Stimulated activated CD8-positive, alpha-beta memory T cell treated with anti-CD3 and anti-CD28 coated beads, Interleukin-15, amount 100 ng/mL, for 4 hours (primary cell): ENCODE measurements at places on chromosomes 2 and 18.

GRCh38 chr2:132651115-132652045, 18.6 kb downstream of the LYPD1 start:
- DNase-seq: no peak

DNA sequence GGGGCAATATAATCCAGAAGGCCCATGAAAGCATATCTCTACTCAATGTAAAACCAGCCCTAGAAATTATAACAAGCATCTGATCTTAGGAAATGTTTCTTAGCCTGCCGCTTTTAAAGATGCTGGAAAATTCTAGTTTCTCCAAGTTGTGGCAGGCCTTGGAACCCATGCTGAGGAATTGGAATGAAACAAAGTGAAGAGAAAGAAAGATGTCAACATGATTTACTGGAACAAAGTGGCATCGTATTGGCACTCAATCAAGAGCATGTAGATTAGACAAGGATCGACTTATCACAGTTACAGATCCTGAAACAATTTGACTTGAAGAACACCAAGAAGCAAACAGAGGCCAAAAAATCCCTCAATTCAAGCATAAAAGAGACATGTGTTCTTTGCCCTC, 28.7 kb downstream of the CNTNAP5 start:
- DNase-seq: no peak

DNA sequence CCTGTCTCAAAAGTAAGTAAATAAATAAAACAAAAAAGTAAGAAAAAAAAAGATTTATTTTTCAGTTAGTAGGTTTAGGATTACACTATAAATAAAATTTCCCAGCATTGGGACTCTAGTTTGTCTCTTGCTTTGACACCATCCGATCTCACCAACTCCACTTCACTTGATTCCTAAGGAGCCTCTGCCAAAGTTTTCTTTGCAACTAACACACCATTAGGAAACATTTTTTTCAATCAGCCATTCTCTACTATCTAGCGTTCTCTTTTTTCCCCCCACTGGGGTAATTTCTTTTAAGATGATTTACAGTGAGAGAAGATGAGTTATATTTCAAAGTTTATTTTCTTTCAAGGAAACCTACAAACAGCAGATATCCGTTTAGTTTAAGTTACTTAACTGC, 10.6 kb upstream of the NEMP2 start:
- no peak for DNase-seq

DNA sequence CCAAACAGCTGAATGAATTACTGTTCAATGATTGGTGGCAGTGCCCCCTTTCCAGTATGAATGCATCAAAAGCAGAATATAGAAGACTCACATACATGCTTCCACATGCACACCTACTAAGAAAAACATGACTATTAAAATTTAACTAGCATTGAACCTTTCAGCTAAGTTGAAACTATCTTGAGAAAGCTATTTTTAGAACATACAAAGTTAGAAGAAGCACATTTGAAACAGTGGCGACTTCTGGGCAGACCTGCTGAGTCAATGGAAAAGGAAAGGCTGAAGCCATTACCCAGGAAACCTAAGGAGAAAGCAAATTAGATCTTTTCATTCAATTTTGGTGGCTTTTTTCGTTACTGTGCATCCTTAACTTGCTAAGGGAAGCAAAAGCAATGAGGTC, 55.9 kb downstream of the PLA2R1 start:
- no peak for DNase-seq

DNA sequence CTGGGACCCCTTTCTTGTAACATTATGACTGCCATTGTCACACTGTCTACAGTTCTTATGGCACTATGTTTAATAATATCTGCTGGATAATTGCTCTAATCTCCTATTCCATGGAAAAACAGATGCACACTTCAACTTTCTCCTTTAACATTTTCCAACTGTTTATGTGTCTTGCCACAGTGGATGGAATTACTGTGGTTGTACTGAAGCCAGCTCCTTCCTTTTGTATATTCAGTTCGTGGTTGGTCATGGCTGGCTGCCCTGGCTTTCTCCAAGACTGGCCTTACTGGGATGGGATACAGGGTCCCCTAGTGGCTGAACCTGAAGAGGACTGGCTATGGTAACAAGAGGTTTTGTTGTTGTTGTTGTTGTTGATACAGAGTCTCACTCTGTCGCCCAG, 113.9 kb downstream of the SS18 start:
- DNase-seq: no peak

GRCh38 chr18:48658721-48659120, 119.9 kb downstream of the CTIF start:
- no peak for DNase-seq

DNA sequence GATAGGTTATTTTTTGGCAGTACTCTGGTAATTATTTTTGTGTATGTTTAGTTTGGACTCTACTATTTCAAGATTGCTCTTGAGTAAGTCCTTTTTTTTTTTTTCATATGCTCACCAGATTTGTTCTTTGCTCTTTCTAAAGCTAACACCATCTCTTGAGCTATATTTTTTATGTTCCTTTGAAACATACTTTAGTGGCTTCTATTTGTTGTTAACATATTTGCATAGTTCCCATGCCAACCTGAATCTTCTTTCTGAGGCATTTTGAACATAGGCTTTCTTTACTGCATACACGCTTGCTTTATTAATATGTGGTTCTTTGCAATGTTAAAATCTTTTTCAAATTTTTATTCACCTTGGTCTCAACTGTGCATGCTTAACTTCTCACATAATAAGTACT, 1644.9 kb downstream of the SUCLG1 start:
- DNase-seq: no peak

GRCh38 chr2:101704046-101704466, 6.5 kb downstream of the MAP4K4 start:
- no peak for DNase-seq

DNA sequence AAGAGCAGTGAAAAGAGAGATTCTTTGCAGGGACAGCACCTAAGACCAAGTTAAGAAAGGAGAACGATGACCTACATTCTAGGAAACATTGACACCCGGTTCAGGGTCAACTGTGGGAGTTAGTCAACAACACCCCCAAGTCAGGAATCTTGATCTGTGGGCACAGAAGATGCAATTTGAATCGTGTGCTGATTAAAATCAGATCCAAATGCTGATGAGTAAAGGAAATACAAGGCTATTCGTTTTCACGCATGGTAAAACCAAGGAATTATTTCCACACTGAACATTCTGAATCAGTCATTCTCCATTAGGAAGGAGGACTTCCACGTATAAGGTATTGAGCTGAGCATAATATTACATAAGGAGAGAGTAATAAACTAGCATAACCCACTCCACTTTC, 124.2 kb downstream of the COPS8 start:
- DNase-seq: no peak

- DNase-seq: no peak
These were observed 41.3 kb upstream of the ITM2C start for GRCh38 chr2:230823264-230823964.

GRCh38 chr2:9663008-9663879, 32.4 kb upstream of the YWHAQ start:
- DNase-seq: no peak

DNA sequence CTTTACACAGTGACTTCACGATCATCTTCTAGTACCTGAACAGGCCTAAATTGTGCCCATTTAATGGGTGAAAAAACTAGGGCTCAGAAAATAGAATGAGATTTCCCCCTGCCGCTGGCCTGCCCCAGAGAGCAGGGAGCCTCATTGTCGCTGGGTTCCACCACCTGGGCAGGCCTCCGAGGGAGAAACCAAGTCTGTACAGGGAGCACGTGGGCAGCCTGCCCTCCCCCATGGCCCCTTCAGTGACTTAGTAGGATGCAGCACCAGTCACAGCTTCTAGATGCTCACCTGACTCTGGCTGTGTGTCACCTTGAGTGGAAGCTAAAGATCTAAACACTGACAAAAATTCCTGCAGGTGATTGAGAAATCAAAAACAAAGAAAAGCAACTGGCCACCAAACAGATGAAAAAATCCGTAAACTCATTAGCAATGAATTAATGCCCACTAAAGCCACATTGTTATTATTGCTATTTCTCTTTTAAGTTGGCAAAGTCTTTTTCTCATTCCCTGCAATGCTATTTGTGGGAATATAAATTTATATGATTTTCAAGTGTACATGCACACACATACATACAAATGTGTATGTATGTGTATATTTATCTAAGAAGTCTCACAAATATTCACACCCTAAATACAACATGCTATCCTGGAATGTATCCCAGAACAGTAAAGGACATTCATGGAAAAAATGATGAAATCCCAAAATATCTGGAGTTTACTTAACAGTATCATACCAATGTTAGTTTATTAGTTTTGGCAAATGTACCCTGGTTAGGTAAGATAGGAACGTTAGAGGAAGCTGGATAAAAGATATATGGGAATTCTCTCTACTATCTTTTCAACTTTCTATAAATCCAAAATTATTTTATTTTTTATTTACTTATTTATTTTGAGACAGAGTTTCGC, 18.7 kb upstream of the ASPRV1 start:
- no peak for DNase-seq

DNA sequence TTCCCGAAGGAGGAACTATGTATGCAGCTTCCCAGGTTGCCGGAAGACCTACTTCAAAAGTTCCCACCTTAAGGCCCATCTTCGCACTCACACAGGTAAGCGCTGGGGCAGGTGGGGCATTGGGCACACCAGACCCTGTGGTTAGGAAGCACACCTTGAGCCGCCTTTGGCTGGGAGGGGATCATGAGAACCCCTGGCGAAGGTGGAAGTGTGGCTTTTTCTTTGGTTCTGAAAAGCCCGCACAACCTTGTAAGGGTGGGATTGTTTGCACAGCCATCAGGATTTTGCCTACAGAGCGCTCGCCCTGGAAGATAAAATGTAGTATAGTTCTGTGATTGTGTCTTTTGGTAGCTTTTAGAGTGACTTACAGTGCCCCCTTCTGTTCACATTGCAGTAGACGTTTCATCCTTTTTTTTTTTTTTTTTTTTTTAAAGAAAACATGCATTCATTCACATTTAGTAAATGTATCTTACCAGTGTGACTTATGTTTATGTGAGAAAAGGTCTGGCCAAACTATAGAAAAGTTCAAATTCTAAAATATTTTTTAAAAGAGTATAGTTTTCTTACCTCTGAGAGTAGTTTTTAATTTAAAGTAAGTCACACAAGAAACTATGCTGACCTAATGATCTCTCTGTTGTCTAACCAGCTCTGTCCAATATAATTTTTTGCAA, 5.3 kb downstream of the KLF11 start:
- DNase-seq: no peak

GRCh38 chr18:57583297-57583835, 3.1 kb downstream of the FECH start:
- DNase-seq: no peak

GRCh38 chr2:228066126-228066798, 115.2 kb downstream of the SPHKAP start:
- no peak for DNase-seq

DNA sequence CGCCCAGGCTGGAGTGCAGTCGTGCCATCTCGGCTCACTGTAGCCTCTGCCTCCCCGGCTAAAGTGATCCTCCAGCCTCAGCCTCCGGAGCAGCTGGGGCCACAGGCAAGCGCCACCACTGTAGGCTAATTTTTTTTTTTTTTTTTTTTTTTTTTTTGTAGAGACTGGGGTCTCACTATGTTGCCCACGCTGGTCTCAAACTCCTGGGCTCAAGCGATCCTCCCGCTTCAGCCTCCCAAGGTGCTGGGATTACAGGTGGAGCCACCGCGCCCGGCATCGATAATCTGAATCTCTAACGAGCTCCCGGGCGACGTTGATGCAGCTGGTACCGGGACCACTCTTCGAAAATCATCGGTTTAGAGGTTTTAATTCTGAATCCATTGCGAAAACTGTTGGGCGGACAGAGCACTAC, 520 bp upstream of the CYP20A1 start:
- no peak for DNase-seq

DNA sequence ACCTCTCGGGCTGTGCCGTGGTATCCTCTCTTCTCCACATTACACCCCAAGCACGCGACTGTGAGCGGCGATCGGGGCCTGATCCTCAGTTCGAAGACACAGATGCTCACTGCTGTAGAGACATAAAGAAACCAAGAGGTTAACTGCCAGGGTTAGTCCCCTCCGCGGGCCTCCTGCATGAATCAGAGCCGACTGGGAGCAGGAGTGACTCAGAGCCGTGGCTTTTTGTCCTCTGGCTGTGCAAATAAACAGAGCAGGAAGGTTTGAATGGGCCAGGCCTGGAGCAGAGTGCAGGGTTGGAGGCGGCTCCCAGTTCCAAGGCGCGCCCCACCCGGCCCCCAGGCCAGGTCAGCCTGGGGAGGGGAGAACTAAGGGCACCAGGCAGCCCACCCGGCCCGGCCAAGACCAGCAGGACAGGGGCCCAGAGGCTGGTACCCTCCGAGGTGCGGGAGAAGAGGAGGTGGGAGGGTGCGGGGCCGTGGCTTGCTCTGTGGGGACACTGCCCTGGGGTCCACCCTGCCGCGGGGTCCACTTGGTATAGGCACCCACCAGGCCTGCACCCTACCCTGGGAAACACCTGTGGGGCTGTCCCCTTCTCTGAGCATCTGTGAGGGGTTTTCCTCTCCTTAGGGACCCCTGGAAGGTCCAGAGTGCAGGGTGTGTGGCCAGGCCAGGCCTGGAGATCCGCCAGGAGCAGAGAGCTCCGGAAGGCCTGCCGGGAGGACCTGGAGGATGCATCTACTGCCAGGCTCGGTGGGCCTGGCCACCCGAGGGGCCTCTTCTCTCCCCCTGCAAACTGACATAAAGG, 16.5 kb downstream of the TWIST2 start:
- no peak for DNase-seq

DNA sequence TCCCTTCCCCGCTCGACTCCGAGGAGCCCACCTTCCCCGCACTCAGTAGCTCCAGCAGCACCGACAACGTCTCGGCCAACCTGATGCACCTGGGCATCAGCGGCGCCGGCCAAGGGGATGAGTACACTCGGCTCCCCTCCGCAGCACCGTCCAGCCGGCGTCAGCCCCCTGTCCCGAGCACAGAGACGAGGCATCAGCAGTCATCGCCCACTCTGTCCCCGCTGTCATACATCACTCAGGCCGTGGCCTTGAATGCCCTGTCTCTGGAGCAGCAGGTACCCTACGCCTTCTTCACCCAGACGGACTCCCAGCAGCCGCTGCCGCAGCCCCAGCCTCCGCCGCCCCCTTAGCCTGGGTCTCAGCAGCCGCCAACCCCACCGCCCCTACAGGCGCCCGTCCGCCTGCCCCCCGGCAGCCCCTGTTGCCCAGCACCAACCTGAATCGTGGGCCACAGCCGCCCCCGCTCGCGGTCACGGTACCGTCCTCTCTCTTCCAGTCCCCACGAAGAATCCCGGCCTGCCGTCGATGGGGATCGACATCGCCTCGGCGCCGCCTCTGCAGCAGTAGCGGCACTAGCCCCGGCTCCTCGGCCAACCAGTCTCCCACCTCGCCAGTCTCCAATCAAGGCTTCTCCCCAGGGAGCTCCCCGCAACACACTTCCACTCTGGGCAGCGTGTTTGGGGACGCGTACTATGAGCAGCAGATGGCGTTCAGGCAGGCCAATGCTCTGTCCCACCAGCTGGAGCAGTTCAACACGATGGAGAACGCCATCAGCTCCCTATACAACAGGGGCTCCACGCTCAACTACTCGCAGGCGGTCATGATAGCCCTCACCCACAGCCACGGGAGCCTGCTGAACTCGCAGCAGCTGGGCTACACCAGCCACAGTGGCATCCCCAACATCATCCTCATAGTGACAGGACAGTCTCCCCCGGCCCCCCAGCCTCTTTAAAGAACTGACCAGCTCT, 1195.9 kb upstream of the CHAC2 start:
- no peak for DNase-seq

- DNase-seq: no peak
These were observed 343.8 kb downstream of the SUCLG1 start for GRCh38 chr2:84115173-84115857.
